ENCODE measurements at places on chromosomes 1 and 21.
A peak's percentile ranks its signal among the peaks of the same experiment; 100 is the strongest.

DNA sequence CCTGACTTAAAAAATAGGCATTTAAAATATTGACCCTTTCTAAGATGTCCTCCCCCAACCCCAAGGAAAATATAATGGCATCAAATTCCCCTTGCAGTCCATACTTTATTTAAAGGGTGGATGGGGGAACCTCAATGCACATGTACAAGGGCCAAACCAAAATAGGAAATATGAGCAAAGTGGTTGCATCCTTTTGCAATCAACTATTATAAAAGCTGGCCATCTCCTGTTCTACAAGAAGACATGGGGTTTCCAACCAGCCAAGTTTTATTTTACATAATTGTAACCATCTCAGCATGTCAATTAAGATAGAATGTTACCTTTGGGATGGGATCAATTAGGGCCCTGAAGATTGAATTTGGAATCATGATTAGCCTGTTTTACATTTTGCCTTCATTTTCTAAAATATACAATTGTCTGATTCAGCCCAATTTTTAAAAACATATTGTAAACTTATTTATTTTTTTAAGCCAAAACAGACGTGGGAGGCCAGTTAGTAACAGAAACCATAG is 146.7 kb upstream of the NFIA start:
- DNase-seq, result peak; percentile 30

- DNase-seq, result no peak
These were observed 50.5 kb downstream of the PDE9A start for GRCh38 chr21:42703965-42704364.

DNA sequence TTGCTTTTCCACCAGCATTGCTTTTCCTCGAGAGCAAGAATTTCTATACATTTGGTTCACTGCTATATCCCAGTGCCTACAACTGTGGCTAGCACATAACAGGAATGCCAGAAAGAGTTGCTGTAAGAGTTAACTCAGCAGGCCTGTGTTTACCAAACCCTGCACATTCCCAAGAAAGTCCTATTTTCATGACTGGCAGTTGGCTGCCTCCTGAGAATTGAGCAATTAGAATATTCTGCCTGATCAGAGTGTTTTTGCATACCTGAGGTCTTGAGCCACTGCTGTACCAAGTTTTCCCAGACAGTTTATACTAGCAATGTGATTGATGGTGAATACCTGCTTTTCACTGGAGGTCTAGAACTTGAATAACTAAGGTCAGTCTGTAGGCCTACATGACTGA is 2.7 kb upstream of the GNPAT start:
- no peak for DNase-seq

- no peak for DNase-seq
These were observed 66.5 kb downstream of the KIRREL1 start for GRCh38 chr1:158059984-158060383.

- DNase-seq, result no peak
These were observed 71.5 kb downstream of the MIS18A start for GRCh38 chr21:32207406-32207716.

- DNase-seq, result no peak
These were observed 704.4 kb upstream of the NEGR1 start for GRCh38 chr1:72986591-72987290.

- DNase-seq, result peak; percentile 38
These were observed 121.0 kb upstream of the TSPAN2 start for GRCh38 chr1:115210302-115210711.

DNA sequence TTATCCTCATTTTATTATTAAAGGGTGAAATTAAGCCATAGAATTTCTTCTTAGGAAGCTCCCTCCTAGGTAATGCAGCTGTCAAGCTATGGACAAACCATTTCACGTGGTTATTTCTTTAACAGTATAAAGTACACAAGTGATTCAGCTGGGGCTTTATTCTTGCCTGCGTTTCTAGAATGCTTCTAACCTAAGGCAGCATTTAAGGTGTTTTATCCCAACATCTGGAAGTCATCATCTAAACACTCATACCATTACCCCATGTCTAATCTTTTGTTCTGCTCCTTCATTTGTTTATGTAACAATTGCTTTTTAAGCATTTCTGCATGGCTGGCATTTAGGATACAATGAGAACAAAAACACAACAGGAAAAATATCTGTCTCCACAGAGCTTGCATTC is 829.2 kb upstream of the ADAMTS5 start:
- peak; percentile 86 for DNase-seq

DNA sequence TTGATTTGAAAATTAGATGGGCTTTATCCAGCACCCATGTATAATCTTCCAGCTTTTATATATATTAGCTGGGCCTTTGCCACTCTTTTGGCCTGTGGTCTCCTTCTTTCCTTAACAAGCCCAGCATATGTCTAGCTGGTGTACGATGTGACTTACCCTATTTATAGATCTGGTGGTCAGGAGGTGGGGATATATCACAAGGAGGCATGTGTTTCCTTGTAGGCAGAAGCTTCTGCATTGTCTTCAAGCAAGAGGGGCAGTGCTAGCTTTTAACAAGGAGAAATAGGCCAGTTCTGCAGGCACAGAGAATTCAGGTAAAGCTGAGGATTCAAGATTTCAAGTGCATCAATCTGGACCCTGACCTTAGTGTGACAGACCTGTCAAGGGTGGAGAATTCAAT is 38.0 kb upstream of the DNASE2B start:
- no peak for DNase-seq

DNA sequence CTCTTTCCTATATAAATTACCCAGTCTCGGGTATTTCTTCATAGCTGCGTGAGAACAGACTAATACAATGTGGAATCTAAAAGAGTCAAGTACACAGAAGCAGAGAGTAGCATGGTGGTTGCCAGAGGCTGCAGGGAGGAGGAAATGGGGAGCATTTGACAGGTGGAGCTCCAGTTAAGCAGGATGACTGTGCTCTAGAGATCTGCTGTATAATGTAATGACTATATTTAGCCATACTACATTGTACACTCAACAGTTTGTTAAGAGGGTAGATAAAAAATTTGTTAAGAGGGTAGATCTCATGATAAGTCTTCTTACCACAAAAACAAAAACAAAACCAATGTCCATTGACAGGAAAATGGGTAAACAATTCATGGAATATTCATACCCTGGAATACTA is 82.1 kb downstream of the MT1HL1 start:
- DNase-seq, result no peak

GRCh38 chr1:198258491-198258890 is 101.7 kb downstream of the NEK7 start:
- peak; percentile 64 for DNase-seq

GRCh38 chr1:24503059-24503751 is 569 bp downstream of the RCAN3 start:
- peak; percentile 38 for DNase-seq

GRCh38 chr1:24505816-24506215 is 3.2 kb downstream of the RCAN3 start:
- DNase-seq, result no peak

DNA sequence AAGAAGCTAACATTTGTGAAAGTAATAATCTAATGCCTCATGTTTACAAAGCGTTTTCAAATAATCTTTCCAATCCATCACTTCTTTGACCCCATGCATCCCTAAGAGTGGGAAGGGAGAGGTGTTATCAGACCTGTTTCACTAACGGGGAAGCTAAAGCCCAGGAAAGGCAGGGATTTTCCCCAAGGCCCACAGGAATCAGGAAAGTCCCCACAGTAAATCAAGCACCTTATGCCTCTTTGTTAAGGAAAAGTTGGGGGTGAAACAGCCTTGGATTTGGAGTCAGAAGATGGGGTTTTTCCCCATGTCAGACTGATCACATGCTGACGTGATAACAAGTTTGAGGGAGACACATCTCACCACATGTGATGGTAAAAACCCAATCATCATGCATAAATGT is 20.0 kb upstream of the ANGPTL7 start:
- DNase-seq, result no peak

GRCh38 chr1:177122461-177123251 is 41.9 kb downstream of the ASTN1 start:
- no peak for DNase-seq

Data from adipocyte (in vitro differentiated cells).